ENCODE measurements at places on chromosomes 2 and 18. TPM values are rescaled to one million over a fixed set of nuclear protein-coding genes. Genes with fewer than 3 reads are reported as not detected.

DNA sequence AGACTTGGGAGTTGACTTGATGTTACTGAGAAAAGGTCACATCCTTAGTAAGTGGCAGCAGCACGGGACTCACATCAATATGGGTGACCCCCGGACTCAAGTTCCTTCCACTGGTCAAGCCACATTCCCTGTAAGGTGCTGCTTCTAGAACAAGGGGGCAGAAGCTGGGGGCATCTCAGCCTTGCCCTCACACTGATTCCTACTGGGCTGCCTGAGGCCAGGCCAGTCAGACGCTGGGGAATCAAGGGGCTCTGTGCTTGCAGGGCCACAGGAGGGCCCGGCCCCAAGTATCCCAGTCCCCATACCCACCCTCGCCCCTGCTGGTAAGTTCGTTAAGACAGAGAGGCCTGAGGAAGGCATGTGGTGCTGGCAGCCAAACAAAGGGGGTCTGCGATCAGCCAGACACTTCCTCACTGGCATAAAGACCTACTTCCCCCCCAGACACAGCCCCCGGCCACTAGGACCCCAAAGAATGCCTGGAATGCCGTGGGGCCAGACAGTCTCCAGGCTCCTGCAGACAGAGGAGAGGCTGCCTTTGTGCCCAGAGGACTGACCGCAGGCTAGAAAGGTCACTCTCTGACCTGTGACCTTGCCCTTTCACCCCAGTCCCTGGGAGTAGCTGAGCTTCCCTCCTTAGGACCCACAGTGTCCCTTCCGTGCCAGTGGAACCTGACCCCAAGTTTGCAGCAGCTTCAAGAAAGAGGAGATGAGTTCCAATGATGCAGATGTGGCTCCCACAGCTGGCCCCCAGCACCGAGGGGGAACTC lies 83.6 kb downstream of the HS1BP3 start:
- H3K27me3 ChIP-seq = peaks cover 2% of the 10 kb centered on the region
- H3K4me3 ChIP-seq = no peak overlapping the region
- peaks cover 5% of the 10 kb centered on the region for H3K4me1 ChIP-seq
- H3K36me3 ChIP-seq = no peaks in the 10 kb centered on the region
- no peak overlapping the region for H3K27ac ChIP-seq
- no peak for DNase-seq

DNA sequence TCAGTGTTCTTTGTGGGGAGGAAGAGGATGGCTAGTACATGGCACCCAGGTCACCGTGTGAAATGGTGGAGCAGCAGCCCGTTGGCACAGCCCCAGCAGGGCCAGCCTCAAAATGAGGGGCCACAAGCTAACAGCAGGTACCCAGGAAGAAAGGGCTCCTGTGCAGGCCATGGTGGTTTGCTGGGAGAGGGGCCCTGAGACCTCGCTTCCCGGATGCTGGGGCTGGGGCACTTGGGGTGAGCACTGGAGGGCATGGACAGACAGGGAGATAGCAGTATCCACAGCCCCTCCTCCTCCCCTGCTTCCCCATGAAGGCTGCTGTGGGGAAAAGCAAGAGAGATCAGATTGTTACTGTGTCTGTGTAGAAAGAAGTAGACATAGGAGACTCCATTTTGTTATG lies 16.2 kb upstream of the TEX44 start:
- DNase-seq = no peak
- no peaks in the 10 kb centered on the region for H3K36me3 ChIP-seq
- H3K27me3 ChIP-seq = peaks cover 18% of the 10 kb centered on the region
- no peak overlapping the region for H3K4me3 ChIP-seq

TUBA4B gene
- not detected for total RNA-seq

YPEL5 gene
- total RNA-seq = 24.1 TPM

CNDP1 gene
- total RNA-seq = 0.09 TPM

PAIP2B gene
- total RNA-seq = 0.84 TPM

ASB3 gene
- 26.4 TPM for total RNA-seq

EFEMP1 gene
- not detected for total RNA-seq

NAT8 gene
- not detected for total RNA-seq

Measured in activated T-helper 2 cell treated with anti-CD3 and anti-CD28 coated beads, Interferon-gamma antibody, Interleukin-2, Interleukin-4, amounts not matched to agents 10 μg/mL and 5 μg/mL and 100 μg/mL, durations not matched to agents 14 hours and 24 hours and 36 hours (primary cell).